Brain pericyte (primary cell): ENCODE measurements at places on chromosomes 2 and 18.

DNA sequence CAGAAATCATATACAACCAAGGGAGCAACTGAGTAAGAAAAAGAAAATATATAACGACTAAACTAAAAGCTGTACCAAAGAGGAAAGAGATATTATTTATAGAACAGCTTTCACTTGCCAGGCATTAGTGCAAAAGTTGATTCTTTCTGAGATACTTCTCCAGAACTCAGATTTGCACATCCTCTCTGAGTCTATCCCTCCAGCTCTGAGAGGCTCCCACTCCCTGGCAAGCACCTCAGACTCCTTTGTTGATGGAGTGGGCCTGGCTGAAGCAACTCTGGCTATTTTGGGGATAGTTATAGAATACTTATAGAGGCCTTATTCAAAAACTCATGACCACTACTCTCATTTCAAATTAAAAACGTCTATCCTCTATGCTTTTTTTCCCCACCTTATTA is 501.6 kb upstream of the TNP1 start:
- DNase-seq, result no peak

- DNase-seq, result no peak
Measured at GRCh38 chr2:211994806-211995205, 543.8 kb downstream of the ERBB4 start.

- no peak for DNase-seq
Measured at GRCh38 chr18:45686891-45687611, 36.9 kb upstream of the SLC14A1 start.

DNA sequence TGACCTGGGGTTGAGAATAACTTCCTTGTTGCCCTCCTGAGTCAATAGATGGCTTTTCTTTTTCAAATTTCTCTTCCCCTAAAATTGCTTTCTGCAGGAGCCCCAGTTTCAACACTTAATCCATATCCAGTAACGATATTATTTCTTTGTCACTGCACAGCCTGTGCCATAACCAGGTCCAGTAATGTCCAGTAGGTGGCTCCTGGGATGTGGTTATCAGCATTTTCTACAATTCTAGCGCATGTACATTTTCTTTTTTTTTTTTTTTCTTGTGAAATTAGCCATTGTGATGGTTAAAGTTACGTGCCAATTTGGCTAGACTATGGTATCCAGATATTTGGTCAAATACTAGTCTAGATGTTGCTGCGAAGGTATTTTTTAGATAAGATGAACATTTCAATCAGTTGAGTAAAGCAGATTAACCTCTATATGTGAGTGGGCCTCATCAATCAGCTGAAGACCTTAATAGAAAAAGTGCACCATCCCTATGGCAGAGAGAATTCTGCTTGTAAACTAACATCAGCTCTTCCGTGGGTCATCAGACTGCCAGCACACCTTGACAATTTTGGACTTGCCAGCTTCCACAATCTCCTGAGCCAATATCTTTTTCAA is 72.9 kb upstream of the SCG2 start:
- no peak for DNase-seq

- no peak for DNase-seq
Measured at GRCh38 chr2:128269990-128270671, 48.5 kb downstream of the HS6ST1 start.

GRCh38 chr2:8448824-8449556 is 232.9 kb upstream of the ID2 start:
- DNase-seq, result no peak

DNA sequence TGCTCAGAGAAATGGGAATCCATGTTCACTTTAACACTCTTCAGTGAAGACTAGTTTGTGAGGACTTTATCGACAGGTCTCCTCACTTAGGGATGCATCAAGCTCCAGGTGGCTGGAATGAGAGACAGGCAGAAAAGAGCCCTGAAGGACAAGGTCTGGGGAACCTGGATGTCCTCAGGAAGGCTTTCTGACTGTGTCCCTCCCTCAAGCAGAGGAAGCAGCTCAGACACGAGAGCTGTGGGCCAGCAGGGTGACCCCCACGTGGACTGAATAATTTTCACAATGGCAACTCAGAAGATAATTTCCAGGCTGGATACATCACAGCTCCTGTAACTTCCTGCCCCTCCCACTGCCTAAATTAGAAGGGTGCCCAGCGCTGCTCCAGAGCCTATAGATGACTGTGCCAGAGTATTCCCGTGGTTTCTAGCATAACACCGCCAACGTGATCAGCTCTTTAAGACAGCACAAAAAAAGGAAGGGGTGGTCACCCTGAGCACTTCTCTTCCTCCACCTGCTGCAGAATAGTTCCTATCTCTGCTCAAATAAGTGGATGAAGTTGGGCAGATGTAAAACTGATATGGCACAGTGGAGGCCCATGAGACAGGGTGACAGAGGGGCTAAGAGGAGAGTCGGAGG is 25.7 kb upstream of the NCK2 start:
- DNase-seq, result no peak

DNA sequence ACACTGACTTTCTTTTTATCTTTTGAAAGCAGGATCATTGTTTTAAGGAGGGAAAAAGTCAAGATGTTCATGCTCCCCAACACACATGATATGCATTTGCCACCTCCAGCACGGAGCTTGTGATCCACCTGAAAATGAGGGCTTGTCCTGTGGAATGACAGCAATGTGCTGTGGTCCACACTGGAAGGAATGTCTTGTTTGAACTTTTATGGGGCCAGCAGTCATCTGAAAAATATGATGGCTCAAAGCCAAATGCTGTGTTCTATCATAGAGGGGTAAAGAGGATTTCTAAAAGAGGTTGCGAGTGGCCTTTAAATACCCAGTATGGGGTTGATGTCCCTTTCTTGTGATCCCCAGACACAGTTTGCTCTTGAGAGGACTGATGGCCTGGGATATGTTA is 226.5 kb upstream of the SPRED2 start:
- DNase-seq, result no peak

- no peak for DNase-seq
Measured at GRCh38 chr2:240620859-240621258, 4.4 kb upstream of the GPR35 start.

DNA sequence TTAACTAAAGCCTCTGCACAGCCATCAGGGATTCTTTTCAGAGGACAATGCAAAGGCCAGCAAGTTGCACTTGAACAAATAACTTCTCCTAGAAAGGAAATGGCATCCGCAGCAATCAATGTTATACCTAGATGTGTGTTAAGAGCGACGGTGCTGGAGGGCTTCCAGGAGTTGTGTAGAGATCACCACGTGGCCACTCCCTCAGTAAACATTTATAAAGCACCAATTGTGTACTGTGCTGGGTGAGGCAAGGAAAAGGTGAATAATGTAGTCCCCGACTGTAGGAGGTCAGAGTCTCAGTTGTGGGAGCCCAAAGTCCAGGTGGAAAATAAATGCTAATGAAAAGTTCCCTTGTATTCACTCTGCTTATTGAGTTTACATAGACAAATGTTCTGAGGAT is 135.0 kb downstream of the ALK start:
- DNase-seq, result no peak

- DNase-seq, result no peak
Measured at GRCh38 chr2:52036024-52036423, 1004.1 kb upstream of the NRXN1 start.

GRCh38 chr2:22326250-22326649 is 1058.7 kb upstream of the KLHL29 start:
- DNase-seq, result no peak

GRCh38 chr2:172944794-172945509 is 130.7 kb upstream of the MAP3K20 start:
- DNase-seq, result no peak

GRCh38 chr2:96099861-96100798 is 16.2 kb downstream of the ADRA2B start:
- no peak for DNase-seq

DNA sequence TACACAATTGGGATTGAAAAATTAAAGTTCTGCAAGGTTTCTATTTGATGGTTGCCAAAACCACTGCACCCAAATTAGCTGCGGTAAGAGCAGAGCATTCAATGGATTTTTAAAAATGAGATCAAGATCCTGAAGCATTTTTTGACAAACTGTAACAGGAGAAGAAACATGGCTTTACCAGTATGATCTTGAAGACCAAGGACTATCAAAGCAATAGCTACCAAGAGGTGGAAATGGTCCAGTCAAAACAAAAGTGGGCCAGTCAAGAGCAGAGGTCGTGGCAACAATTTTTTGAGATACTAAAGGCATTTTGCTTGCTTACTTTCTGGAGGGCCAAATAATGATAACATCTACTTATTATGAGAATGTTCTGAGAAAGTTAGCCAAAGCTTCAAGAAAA is 186.8 kb downstream of the RDH14 start:
- no peak for DNase-seq

GRCh38 chr2:70806013-70806412 is 14.4 kb downstream of the CLEC4F start:
- DNase-seq, result no peak

GRCh38 chr2:16258350-16258749 is 318.0 kb downstream of the MYCN start:
- no peak for DNase-seq

DNA sequence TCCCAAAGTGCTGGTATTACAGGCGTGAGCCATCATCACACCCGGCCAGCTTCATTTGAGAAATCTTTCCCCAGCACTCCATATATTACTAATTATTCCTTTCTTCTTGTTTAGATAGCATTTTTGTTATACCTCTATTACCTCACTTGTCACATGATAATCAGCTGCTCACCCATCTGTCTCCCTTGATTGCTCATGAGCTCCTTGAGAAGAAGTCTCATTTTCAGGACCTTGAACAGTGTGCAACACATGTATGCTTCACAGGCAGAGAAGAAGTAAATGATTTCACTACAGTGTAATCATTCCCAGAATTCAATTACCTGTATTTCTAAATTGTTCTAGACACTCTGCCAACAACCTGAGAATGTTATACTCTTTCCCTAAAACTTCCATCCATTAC is 6.2 kb downstream of the PAIP2B start:
- DNase-seq, result no peak

GRCh38 chr2:211729433-211729832 is 809.2 kb downstream of the ERBB4 start:
- DNase-seq, result no peak

DNA sequence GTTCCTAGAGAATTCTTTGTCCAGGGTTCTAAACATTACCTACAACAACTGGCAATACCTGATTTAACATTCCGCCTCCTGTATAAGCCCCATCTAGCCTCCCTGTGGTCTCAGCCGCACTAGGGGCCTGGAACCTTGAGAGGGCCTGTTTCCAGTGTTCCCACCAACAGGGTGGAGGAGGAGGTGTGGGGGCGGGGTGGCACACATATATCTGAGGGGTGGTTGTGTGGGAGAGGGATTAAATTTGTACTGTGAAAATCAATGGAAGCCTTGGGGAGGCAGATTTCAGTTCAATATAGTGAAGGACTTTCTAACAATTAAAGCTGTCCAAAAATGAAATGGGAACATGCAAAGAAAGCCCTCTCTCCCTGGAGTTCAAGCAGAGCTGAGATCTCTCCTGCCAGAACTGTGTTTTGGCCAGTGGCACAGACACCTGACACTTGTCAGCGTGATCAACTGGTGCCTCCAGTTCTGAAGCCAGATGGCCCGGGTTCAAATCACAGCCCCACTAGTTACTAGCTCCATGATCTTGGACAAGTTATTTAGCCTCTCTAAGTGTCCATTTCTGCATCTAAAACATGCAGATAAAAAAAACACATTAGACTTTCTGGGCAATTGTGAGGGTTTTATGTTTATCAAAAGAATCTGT is 17.0 kb upstream of the FZD7 start:
- no peak for DNase-seq

- no peak for DNase-seq
Measured at GRCh38 chr2:169684135-169684565, 10.1 kb downstream of the CFAP210 start.

GRCh38 chr2:26001743-26002351 is 19.6 kb upstream of the KIF3C start:
- no peak for DNase-seq

GRCh38 chr2:191321861-191322662 is 76.9 kb downstream of the MYO1B start:
- peak; percentile 34 for DNase-seq

GRCh38 chr2:133338224-133338623 is 230.0 kb downstream of the NCKAP5 start:
- no peak for DNase-seq

DNA sequence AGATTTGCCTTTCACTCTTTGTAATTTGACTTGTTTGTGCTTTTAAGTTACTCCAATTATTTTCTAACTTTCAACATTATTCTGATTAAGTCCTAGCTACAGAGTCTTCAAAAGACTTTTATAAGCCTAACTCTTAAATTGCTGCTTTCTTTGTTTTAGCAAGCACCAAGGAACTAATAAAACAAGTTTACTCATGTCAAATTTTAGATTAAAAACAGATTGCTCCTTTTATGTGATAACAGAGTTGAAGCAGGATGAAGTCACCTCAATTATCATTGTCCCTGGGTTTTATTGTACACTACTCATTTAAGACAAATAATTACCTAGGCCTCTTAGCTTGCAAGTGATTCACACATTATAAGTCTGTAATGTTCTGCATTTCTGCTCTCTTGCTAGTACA is 678.4 kb downstream of the ERBB4 start:
- DNase-seq, result no peak

DNA sequence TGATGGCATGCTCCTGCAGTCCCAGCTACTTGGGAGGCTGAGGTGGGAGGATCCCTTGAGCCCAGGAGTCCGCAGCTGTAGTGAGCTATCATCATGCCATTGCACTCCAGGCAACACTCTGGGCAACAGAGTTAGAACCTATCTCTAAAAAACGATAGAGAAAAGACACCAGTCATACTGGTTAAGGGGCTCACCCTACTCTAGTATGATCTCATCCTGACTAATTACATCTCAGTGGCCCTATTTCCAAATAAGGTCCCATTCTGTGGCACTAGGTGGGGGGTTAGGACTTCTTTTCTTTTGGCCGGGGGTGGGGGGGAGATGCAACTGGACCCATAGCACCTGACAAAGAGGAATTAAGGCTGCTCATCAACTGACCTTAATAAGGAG is 163.2 kb upstream of the NCK2 start:
- no peak for DNase-seq
